Stimulated activated CD8-positive, alpha-beta memory T cell treated with anti-CD3 and anti-CD28 coated beads, Interleukin-12 subunit alpha, Interleukin-12 subunit beta, amount 100 ng/mL, for 1 hour (primary cell): ENCODE measurements at places on chromosomes 12 and 14.

DNA sequence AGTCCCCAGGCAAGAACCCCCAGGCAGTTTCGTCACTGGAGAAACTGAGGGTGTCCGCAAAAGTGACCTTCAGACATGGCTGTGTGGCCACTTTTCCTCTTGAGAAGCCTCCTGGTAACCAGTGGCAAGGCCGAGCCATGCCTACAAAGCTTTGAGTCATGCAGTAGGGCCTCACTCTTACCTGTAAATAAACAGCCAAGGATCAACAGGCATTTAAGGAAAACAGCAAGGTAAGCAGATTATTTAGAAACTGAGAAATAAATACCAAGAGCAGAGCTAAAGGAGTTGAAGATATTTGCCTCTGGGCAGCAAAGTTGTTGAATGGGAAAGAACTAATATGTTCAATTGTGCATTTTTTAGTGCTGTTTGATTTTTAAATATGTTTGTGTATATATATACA lies 141.0 kb upstream of the BCL2L14 start:
- no peak for DNase-seq

- DNase-seq: no peak
Observed at GRCh38 chr14:84181072-84181471, 1348.9 kb upstream of the FLRT2 start.

DNA sequence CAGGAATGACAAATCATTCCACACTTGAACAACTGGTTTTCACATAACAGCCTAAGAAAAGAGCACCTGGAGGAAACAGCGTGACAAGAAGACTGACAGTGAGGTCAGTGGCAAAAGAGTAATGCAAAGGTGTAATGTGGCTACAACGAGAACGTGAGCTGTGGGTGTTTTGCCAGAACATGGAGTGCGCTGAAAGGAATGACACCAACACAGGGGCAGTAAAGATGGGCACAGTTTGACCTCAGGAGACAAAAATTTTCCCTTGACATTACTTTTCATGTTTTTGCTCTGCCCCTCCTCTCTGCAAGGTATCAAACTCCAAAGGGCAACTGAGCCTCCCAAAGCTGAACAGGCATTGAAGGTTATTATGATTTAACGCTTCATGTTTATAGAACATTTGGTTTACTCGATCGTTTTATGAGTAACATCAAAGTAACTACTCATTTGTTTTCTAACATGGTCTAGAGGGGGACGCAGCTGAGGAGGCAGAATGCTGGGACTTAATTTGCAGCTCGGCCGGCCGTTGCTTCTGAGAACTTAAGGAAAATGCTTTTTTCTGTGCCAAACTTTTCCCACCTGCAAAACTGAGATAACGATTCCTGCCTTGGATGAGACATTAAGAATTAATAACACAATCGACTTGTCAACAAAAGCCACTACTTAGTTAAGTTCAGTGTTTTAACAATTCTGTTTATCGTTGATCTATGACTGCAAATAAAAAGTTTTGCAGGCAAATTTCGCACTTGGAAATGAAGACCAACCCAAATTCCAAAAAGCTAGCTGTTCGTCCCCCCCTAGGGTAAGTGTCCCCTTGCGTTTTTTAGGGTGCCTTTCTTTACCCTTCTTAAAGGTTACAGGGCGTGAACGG lies 954 bp downstream of the HAUS4 start:
- no peak for DNase-seq

DNA sequence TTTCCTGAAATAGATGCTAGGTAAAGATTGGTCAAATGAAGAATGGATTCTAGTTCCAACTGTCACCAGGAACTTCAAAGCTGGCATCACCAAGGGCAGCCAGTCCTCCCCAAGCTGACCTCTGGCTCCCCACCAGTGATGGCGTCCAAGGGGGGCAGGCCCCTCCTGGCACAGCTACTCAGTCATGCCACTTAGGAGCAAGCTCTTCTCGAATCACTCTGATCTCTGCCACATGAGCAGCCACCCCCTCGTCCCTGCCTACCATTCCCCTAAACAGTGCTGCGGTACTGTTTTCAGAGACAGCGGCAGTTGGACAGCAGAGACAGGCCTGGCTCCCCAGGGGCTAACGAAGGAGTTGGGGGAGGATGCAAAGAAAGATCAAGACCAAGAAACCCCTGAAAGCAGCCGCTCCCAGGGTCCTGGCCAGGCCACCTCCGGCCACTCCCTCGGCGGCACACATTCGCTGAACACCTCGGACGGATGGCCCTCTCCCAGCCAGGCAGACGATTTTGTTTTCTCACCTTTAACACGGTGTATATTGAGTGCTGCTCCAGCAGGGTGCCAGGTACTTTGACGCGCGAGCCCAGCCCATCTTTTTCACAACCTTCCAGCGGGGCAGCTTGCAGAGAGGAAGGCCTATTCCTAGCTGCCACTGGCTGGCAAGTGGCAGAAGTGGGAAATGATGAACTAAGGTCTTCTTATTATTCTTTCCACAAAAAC lies 47.4 kb downstream of the ARL6IP4 start:
- no peak for DNase-seq

GRCh38 chr14:52253503-52253902 lies 14.0 kb upstream of the PTGDR start:
- DNase-seq: no peak

- DNase-seq: no peak
Observed at GRCh38 chr12:63889721-63890509, 45.4 kb downstream of the SRGAP1 start.

DNA sequence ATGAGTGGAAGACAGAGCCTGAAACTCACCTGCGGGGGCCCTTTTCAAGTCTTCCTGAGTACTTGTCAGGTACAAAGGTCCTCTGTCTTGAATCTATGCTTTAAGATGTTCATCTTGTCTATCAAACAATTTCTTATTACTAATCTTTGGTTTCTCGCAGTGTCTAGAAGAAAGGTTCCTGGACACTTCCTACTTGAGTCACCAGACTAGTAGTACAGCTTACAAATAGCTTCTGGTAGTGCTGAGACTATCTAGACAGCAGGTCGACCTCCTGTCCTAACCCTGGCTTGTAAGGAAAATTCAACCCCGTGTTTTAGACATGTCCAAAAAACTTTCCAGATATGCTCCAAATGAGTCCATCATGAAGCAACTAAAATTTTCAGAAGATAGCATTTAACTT lies 11.2 kb upstream of the ARID2 start:
- DNase-seq: no peak

- DNase-seq: no peak
Observed at GRCh38 chr12:50806176-50806575, 36.5 kb upstream of the TMPRSS12 start.

GRCh38 chr14:103443111-103443510 lies 57.9 kb downstream of the MARK3 start:
- DNase-seq: no peak

DNA sequence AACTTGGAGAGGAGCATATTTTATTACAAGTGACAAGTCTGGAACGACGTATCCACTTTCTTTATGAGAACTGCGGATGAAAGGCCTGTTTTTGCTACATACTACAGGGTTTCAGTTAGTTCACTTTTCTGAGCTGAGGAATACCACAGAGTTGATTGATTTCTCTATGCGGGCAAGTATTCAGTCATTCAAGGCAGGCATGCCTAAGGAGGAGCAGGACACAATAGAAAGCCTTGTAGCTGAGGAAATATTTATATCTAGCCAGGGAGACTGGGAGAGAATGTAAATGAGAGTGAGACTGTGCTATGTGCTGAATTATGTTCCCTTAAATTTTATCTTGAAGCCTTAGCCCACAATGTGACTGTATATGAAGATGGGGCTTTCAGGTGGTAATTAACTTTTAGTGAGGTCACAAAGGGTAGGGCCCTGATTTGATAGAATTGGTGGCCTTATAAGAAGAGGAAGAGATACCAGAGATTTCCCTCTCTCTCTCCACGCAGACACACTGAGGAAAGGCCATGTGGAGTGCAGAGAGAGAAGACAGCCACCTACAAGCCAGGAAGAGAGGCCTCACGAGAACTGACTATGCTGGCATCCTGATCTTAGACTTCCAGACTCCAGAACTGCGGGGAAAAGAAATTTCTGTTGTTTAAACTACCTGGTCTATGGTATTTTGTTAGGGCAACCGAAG lies 459.0 kb upstream of the ATP2B1 start:
- no peak for DNase-seq

DNA sequence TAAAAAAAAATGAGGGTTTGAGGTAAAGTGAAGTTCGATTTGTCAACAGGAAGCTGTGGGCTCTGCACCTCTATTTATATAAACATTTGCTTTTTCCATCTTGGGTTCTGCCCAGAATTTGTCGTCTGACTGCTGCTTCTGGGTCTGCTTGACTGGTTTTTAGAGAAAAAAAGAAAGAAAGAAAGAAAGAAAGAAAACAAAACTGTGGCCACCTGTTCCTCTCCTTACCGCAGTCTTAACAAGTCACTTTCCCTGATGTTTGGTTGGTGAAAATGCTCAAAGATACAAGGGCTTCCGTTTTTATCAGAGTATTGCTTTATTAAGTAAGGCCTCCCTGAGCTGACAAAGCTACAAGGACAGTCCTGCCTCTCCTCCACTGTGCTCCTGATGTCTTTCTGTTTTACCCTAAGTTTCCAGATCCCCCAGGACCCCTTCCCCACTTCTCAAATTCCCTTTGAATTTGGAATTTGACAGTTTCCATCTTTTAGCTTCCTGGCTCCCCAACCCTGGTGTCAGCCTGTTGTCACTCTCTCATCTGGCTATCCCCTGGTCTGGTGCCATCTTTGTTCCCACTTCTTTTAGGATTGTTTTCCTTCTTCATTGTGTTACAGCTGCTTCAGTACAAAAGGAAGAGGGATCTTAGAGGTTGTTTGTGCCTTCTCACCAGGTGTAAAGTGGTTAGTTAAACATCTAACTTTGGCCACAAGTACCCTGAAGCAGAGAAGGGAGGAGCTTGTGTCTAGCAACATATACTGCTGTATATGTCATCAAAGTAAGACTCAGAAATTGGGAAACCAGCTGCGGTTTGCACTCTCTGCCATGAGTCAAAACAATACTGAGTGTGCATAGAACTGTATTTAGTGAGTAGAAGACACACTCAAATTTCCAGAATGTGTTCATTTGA lies 18.0 kb downstream of the MFAP5 start:
- no peak for DNase-seq

DNA sequence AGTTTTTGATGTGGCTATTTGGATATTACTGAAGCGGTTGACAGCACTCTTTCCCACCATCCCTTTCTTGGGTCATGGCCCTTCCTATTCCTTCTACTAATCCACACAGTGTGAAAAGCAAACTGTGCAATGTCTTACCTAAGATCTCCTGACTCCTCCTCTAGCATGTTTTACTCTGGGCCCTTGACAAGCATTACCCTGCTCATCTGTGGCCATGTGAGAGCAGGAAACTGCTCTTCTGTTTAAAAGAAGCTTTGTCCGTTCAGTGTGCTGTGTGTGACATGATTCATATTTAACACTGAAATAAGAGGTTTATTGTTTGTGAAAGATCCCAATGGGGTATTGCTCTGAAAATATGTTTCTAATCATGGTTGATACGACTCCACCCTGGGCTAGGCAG lies 1022.5 kb downstream of the AACS start:
- no peak for DNase-seq

DNA sequence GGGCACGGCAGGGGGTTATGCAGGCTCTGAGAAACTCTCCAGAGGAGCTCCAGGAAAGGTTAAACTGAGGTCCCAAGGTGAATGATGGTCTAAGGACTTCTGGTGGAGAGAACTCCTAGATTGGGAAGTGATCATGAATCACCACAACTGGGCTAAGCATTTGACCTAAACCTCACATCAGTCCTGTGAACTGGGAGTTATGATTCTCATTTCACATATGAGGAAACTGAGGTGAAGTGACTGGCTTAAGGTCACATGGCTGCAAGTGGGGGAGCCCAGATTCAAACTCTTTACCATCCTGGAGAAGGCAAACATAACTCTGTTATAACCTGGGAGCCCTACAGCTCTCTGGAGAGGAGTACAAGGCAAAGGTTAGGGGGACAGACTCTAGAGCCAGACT lies 4.2 kb downstream of the RARG start:
- no peak for DNase-seq

DNA sequence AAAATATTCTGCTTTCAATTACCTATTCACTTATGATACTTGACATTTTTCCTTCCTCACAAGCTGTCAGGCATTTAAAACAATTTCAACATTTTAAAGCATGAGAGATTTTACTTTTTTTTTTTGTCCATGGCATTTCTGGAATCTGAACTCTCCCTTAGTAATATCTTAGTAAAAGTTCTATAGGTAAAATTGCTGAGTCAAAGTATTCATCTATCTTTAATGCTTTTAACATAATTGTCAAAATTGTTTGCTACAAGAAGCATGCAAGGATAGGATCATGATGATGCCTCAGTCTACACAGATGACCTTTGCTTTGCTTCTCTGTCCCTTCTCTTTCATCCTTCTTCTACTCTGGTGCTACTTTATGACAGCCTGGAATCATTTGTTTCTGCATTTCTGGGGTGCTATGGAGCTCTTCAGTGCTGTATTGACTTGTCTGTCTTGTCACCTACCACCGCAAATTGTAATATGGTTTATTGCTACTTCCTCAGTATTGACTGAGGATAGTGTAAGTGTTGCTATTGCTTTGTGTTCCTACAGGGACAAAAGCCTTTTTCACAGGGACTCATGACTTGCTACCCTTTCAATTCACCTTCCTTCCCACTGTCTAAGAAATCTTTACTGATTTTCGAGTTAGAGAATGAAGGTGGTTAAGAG lies 589.8 kb upstream of the ATP2B1 start:
- DNase-seq: no peak

- no peak for DNase-seq
Observed at GRCh38 chr12:54688309-54689033, 40.3 kb upstream of the DCD start.

DNA sequence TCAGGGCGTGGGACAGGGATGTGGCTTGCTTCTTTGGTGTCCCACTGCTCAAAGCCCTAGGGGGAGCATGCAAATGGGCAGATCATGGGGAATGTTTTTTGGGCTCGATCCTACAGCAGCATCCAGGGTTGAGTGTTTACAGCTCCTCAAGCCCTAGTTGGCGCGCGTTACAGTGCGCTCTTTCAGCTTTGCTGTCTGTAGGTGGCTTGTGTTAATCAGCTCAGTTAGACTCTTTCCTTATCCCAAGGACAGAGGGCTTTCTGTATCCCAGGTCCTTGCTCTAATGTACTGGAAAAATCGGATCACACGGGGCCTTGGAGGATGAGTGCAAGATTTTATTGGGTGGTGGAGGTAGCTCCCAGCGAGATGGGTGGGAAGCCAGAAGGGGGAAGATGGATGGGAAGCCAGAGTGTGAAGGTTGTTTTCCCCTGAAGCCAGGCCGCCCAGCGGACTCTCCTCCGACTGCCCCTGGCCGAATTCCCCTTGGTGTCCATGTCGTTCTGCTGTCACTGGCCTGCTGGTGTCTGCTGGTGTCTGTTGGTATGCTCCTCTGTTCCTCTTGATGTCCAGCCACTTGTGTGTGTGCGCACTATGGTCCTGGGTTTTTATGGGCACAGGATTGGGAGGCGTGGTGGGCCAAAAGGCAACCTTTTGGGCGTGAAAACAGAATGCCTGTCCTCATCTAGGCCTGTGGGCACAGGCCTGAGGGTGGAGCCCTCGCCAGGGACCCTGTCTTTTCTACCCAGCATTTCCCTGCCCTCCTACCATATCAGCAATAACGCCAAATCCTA lies 10.7 kb upstream of the TXNRD1 start:
- DNase-seq: no peak

DNA sequence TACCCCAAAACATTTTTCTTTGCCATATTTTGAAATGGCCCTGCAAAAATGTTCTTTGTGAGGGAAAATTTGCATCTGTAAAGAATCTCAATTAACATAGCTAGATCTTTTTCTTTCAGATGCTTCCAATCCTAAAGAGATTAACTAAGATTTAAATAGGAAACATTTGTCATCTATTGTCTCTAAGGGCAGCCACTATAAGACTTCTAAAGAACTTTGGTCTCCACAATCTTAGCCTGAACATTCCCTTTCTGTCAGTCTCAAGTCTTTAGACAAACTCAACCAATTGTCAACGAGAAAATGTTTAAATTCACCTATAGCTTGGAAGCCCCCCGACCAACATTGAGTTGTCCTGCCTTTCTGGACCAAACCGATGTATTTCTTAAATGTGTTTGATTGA lies 71.1 kb upstream of the RASSF8 start:
- no peak for DNase-seq
